Transverse colon (tissue), 4 donors: ENCODE measurements at places on chromosomes 6 and 20. TPM values are rescaled to one million over a fixed set of nuclear protein-coding genes. Genes with fewer than 3 reads are reported as not detected.
A peak's percentile ranks its signal among the peaks of the same experiment; 100 is the strongest.

DNA sequence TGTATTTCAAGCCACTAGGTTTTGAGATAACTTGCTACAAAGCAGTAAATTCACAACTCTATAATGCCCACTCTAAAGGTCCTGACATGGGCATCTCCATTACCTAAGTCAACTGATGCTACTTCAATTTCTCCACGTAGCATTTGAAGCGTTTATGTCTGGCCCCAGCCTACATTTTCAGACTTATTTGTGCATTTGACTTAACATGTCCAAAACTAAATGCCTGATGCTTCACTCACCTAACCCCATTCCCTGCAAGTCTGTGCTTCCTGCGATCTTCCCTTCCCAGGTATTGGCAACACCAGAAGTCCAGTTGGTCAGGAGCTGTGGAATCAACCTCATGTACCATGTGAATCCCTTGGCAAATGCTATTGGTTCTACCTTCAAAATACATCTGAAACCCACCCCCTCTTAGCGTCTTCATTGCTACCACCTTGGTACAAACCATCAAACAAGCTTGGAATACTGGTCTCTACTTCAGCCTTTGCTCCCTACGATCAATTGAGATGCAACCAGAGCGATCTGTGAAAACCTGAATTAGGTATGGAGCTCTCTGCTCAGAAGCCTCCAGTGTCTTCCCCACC is 12.8 kb upstream of the ZNFX1 start:
- H3K36me3 ChIP-seq = peaks cover 16% of the 10 kb centered on the region
- no peak overlapping the region for H3K4me3 ChIP-seq
- DNase-seq = no peak
- H3K27me3 ChIP-seq = no peaks in the 10 kb centered on the region
- peaks cover 12% of the 10 kb centered on the region for H3K4me1 ChIP-seq
- no peak overlapping the region for H3K27ac ChIP-seq

GRCh38 chr20:22939181-22939580 is 95.9 kb upstream of the SSTR4 start:
- no peak overlapping the region for H3K27ac ChIP-seq
- H3K4me3 ChIP-seq = no peak overlapping the region
- H3K4me1 ChIP-seq = no peaks in the 10 kb centered on the region
- no peaks in the 10 kb centered on the region for H3K36me3 ChIP-seq
- H3K27me3 ChIP-seq = no peaks in the 10 kb centered on the region
- DNase-seq = no peak

DNA sequence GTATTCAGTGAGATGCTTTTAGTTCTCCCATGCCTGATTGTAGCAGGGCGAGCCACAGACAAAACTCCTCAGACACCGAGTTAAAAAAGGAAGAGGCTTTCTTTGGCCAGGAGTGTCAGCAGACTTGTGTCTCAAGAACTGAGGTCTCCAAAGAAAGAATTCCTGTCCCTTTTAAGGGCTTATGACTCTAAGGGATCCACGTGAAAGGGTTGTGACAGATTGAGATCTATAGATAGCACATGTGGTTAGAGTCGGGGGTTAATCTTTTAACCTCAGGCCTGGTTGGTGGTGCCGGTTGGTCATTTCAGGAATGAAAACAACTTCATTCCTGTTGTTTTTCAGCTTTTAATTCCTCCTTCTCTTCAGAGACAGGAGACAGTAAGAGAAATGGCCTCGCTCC is 168.8 kb upstream of the GRIK2 start:
- H3K4me3 ChIP-seq = no peak overlapping the region
- H3K36me3 ChIP-seq = no peaks in the 10 kb centered on the region
- DNase-seq = no peak
- H3K4me1 ChIP-seq = no peaks in the 10 kb centered on the region
- no peak overlapping the region for H3K27ac ChIP-seq

DNA sequence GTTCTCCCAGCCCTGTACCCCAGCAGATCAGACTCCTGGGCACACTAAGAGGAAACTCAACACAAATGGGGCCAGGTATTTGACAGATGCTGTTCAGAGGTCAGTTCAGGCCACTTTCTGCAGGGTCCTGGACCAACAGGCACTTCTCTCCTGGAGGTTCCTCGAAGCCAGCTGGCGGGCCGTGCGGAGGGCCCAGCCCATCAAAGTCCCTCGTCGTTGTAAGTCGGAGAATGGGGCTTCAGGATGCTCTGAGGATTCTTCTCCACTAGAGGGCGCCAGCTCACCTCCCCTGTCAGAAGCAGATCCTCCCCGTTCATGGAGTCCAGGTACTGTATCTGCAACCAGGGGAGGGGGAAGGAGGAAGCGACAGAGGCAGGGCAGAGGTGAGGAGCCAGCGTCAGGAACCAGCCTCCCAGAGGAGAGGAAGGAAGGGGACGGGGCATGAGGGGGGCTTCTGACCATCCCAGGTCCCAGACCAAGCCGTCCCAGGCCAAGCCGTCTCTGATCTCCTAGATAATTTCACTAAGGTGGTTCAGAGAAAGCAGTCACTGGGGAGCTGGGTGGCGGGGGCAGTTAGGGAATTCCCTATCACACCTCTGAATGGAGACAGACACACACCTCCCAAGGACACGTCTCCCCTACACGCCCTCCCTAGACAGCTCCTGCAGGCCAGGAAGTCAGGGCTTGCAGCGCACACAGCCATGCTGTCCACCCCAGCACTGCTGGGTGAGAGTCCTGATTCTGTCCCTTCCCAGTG is 11.7 kb upstream of the FAM83C start:
- no peaks in the 10 kb centered on the region for H3K27me3 ChIP-seq
- no peak overlapping the region for H3K4me3 ChIP-seq
- peak; percentile 87 for DNase-seq

GRCh38 chr6:45305546-45305945 is 22.6 kb upstream of the RUNX2 start:
- H3K4me1 ChIP-seq = no peaks in the 10 kb centered on the region
- no peak for DNase-seq
- H3K36me3 ChIP-seq = no peaks in the 10 kb centered on the region

DNA sequence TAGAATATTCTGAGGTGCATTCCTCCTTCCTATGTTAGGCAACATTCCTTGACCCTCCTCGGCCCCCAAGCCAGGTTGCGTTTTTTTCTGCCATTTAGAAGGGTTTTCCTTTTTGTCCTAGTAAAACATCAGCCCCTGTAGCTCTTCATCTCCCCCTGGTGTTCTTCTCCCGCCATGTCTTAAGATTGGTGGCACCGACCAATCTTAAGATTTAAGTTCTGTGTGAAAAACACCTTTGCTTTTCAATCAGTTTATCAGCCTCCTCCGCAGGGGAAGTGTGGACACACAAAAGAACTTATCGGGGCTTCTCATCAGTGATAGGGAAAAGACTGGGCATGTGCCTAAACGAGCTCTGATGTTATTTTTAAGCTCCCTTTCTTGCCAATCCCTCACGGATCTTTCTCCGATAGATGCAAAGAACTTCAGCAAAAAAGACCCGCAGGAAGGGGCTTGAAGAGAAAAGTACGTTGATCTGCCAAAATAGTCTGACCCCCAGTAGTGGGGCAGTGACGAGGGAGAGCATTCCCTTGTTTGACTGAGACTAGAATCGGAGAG is 719 bp upstream of the EDN1 start:
- peaks cover 65% of the 10 kb centered on the region for H3K4me1 ChIP-seq
- DNase-seq = peak; percentile 76
- H3K4me3 ChIP-seq = peak overlapping the region; percentile 11
- no peaks in the 10 kb centered on the region for H3K27me3 ChIP-seq
- no peaks in the 10 kb centered on the region for H3K36me3 ChIP-seq
- peak overlapping the region; percentile 73 for H3K27ac ChIP-seq

DNA sequence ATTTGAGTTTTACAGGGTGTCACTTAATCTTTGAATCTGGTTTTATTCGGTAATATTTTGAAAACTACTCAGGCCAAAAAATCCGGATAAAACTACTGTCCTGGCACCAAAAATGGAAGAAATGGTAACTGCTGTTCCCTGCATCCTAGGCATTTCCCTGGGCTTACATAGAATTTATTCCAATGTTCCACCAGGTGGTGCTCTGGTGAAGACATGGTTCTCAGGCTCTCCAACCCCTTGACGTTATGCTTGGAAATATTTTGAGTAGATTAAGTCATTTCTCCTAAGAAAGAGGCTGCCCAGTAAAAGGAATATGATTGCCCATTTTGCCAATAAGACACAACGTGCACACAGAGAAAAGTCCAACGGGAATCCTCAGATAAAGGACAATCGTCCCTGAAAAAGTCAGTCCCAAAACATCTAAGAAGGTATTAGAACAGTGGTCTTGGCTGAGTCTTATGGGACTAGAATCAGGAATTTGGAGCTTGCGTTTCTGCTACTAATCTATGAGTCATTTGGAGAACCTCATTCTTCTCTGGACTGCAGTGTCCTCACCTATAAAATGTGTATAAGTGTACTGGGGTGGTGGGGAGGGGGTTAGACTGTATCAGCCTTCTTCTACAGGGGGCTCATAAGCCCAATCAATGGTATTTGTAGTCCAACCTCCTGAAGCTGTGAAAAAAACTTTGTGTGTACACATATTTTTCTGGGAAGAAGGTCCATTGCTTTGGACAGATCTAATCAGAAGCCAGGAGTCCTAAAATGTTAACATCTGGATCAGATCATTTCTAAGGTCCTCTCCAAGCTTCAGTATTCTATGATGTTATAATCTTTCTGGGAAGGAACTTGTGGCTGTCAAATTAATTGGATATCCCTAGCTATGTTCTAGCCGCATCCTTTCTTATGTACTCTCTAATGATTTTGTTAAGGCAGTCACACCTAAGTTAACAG is 131.0 kb upstream of the BMP2 start:
- DNase-seq = peak; percentile 31
- H3K36me3 ChIP-seq = no peaks in the 10 kb centered on the region
- no peaks in the 10 kb centered on the region for H3K27me3 ChIP-seq
- no peak overlapping the region for H3K27ac ChIP-seq
- no peak overlapping the region for H3K4me3 ChIP-seq

GRCh38 chr20:49986049-49986448 is 3.3 kb downstream of the SNAI1 start:
- H3K27ac ChIP-seq = no peak overlapping the region
- H3K36me3 ChIP-seq = no peaks in the 10 kb centered on the region
- no peak overlapping the region for H3K4me3 ChIP-seq
- peaks cover 41% of the 10 kb centered on the region for H3K4me1 ChIP-seq
- no peak for DNase-seq

The DLL1 gene
- total RNA-seq = 34.8 TPM

The SAMD3 gene
- 4.0 TPM for total RNA-seq

The GDAP1L1 gene
- not detected for total RNA-seq

The COL9A3 gene
- total RNA-seq = 223 TPM

The CCM2L gene
- 4.9 TPM for total RNA-seq

The TREML1 gene
- not detected for total RNA-seq

The TMEM244 gene
- not detected for total RNA-seq

The GLYATL3 gene
- not detected for total RNA-seq
